Thymus (tissue), 14 donors: ENCODE measurements at places on chromosomes 11 and 22.

GRCh38 chr11:394858-395655 lies 1.0 kb downstream of the PKP3 start:
- DNase-seq: no peak

GRCh38 chr22:30984317-30984716 lies 15.3 kb downstream of the TUG1 start:
- no peak for DNase-seq

- DNase-seq: no peak
Observed at GRCh38 chr11:76336597-76336996, 44.3 kb downstream of the THAP12 start.

DNA sequence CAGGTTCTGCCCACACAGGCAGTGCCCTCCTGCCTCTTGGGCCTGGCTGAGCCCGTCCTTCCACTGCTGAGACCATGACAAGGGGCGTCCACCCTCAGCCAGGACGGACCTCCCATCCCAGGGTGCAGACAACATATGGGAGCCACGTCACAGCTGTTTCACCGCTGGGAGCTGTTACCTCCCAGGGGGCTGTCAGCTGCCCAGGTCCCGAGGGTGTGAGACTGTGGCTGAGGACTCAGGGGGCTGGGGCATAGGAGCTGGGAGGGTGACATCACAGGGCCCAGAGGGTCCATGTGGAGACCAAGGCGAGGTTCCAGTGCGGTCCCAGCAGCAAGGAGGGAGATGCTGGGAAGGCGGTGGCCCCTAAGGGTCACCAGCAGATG lies 17.9 kb upstream of the CTSD start:
- DNase-seq: no peak

DNA sequence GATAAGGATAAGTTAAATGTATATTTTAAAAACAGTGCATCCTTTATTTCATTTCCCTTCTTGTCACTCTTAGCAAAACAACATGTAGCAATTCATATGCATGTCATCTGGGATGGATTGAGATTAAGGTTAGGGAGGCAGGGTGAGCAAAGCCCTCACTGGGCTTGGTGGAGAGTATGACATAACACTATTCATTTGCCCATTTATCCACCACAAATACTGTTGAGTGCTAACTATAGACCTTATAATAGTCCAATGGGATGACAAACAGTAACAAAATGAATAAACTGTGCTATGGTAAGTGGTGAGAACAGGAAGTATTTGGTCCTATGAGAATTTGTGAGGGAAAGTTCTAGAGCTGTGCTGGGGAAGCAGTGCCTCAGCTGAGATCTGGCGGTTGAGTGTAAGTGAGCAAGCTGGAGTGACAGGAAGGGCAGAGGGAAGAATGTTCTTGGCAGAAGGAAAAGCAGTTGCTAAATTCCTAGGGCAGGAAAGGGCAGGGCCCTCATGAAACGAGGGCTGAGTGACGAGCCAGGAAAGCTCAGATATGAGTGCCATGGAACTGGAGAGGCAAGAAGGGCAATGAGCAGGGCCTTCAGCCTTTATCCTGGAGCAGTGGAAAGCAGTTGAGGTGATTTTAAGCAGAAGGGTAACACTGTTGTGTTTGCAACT lies 6.7 kb downstream of the HSD17B12 start:
- DNase-seq: no peak

GRCh38 chr11:99068832-99069231 lies 48.1 kb downstream of the CNTN5 start:
- DNase-seq: no peak

DNA sequence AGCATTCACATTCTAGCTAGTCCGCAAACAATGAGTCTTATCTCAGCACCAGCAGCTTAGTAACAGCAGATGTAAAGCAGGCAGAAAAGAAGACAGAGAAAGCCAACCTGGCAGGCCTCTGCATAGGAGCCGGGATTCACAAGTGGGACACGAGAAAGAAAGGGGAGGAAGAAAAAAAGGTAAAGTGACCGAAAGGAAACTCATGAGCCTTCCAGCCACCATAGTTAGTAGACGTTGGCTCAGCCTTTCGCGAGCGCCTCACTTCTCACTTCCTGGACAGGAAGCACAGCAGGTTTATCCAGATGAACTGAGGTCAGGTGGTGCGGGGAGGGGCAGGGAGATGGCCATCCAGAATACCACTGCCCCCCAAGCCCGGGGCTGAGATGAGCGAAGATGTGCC lies 19.7 kb upstream of the KAT5 start:
- DNase-seq: no peak
